ENCODE measurements at places on chromosomes 12 and 14.
A peak's percentile ranks its signal among the peaks of the same experiment; 100 is the strongest.

- DNase-seq = peak; percentile 4
These were observed 49.2 kb downstream of the FBXL14 start for GRCh38 chr12:1544996-1545700.

DNA sequence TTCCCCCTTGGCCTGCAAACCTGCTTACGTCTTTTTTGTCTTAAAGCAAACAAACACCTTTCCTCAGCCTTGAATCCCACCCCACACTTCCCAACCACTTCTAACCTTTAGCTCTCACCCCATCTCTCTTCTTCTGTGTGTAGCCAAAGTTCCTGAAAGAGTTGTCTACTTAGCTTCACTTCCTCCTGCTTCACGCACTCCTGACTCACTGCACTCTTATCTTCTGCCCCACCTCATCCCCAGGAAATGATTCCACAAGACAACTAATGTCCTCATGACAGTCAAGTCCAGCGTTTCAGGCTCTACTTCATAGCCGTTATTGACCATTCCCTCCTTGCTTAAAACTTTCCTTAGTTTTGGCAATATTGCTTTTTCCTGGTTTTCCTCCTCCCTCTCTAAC lies 22.4 kb downstream of the EIF2B2 start:
- no peak for DNase-seq

DNA sequence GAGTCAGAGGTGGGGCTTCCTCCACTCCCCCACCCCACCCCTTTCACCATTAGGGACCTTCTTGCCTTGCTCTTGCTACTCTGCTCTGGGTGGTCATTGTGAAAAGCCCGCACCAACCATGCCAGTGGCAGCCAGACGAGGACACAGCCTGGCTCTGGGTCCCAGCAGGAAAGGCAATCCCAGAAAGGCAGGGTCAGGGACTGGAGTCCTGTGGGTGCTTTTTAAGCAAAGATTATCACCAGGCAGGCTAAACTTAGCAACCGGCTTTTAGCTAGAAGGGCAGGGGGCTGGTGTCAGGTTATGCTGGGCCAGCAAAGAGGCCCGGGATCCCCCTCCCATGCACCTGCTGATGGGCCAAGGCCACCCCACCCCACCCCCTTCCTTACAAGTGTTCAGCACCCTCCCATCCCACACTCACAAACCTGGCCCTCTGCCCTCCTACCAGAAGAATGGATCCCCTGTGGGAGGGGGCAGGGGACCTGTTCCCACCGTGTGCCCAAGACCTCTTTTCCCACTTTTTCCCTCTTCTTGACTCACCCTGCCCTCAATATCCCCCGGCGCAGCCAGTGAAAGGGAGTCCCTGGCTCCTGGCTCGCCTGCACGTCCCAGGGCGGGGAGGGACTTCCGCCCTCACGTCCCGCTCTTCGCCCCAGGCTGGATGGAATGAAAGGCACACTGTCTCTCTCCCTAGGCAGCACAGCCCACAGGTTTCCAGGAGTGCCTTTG lies 1.2 kb upstream of the GAPDH start:
- DNase-seq = no peak

DNA sequence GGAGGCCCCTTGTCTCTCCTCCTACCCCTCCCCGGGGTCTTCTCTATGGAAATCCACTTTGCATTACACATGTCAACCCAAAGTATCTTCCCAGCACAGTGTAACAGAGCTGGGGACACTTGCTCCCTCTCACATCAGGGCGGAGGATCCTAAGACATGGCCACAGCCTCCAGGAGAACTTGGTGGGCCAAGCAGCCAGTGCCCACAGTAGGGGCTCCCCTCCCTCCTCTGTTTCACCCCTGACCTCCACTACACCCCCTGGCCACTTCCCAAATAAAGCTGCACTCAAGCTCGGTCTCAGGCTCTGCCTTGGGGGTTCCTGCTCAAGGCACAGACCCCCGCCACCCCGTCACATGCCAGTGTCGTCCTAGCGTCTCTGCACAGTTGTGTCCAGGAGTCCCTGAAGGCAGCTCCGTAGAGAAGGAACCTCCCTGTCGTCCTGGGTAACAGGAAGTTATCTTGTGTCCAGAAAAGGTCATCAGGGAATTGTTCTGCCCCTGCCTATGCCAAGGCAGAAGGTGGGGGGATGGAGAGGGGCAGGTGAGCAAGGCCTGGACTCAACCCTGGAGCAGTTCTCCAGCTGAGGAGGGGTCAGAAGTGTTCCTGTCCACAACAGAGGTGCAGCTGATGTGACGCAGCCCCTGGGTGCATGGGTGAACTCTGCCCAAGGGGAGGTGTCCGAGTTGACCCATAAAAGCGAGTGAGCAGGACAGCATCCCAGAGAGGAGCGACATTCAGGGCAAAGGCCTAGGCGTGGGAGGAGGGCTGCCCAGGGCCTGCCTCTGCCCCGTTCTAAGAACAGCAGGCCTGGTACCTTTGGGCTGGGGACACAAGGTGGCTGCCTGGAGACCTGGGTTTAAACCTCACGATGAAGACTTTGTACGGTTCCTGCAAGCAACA lies 25.5 kb downstream of the DIO3 start:
- no peak for DNase-seq

- DNase-seq = no peak
These were observed 7.7 kb downstream of the SMIM41 start for GRCh38 chr12:52086944-52087835.

DNA sequence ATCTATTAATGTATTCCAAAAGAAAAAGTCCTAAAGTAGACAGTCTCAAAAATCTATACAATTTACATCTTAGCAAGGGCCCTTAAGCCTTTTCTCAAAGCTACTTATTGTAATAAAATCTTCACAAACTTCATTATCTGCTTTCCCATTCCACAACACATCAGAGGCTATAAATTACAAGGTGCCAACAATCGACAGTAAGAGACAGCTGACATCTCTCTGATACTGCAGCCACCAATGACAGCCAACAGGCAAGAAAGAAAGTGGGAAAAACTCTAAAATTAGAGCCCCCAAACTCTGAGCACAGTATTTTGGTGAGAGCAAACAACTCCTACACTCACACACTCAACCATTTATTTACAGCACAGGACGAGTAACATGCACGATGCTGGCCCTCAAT lies 2.2 kb downstream of the ANGEL1 start:
- DNase-seq = no peak

- DNase-seq = no peak
These were observed 10.6 kb downstream of the MCRS1 start for GRCh38 chr12:49557187-49557916.

- no peak for DNase-seq
These were observed 8.9 kb downstream of the AJUBA start for GRCh38 chr14:22973217-22974032.

GRCh38 chr12:24537083-24537860 lies 411.6 kb downstream of the BCAT1 start:
- no peak for DNase-seq

GRCh38 chr12:31371256-31371620 lies 45.3 kb upstream of the SINHCAF start:
- no peak for DNase-seq

- no peak for DNase-seq
These were observed 348.8 kb downstream of the PDZRN4 start for GRCh38 chr12:41536813-41537490.

- no peak for DNase-seq
These were observed 663 bp downstream of the WASHC3 start for GRCh38 chr12:102061096-102061559.

DNA sequence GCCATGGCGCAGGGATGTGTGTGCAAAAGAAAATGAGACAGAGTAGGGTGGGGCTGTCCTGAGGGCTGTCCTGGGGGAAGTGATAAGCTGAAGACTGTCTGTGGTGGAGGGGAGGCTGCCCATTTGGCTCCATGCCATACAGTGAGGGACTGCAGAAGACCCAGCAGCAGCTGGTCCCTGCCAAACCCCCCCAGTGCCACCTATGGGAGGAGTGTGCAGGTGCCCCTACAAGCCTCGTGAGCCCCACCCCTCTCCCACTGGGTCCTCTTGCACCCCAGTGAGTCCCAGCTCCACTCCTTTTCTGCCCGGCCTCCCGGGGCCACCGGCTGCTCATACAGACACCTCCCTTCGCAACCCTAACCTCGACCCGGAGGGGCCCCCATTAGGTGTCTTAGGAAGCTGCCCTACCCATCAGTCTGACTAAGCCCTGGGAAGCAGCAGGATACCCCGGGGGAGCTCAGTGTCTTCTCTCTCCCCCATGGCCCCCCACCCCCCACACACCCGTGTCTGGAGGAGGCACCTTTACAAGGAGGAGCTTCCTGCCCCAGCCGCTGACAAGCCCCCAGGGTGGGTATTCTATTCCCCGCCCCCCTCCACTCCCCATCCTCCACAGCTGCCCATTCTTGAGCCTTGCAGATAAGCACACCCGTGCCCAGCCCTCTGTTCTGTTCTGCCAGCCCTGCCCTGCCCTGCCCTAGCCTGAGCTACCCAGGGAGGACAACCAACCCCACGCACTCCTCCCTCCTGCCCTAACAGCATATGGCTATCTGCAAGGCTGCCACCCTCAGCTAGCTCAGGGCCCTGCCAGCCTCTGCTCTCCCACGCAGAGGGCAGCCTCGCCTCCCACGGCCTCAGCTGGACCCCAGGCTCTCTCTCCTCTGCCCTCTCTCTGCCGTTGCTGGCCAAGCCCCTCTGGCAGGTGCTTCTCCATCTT lies 41.9 kb downstream of the SLC6A12 start:
- DNase-seq = no peak

DNA sequence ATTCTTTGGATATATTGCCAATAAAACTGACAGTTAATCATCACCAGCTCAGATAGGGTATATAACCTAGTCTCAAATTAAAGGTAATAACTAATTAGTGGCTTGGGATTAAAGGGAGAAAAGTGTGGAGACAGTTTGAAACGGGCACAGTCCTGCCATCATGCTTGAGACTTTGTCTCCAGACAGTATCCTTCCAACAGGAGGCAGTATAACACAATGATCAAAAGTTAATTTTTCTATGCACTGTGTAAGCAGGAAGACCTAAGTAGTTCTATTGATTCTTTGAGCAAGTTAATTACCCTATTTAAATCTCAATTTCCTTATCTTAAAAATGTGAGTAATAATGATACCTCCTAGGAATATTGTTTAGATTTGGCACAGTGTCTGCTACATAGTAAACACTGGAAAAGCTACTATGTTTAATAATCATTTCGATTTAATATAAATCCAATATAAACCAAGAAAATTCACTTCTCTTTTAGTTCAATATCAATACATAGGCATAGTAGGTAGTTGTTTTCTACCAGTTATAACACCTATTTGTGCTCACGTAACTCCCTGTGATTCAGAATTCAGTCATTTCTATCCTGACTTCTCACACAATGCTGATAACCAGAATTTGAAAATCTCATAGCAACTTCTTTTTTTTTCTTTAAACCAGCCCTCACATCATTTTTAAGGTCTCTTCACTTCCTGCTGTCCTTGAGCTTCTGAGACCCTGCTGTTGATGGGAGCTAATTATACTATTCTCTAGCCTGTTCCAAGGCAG lies 53.7 kb downstream of the GALNT4 start:
- DNase-seq = peak; percentile 42

GRCh38 chr12:100399095-100399494 lies 42.2 kb downstream of the SLC17A8 start:
- DNase-seq = no peak

DNA sequence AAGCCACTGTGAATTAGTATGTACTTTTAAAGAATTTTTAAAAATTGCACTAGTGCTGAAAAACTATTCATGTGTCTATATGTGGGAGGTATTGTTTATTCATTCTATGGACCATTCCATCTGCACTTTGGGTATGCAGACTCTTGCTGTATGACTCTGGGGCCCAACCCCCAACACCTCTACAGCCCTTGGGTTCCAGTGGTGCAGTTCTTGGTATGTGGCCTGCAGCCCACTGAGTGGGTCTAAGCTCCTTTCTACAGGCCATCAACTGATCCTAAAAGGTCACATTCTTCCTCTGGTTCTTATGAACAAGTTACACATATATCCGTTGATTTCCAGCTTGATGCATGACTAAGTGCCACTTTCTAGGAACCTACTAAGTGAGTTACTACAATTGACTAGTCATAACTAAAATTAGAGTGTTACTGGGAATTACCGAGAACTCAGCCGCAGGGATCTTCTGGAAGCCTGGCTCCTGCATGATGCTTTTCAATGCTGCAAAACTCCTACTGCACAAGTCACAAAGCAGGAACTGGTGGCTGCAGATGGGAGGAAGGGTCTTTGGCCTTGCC lies 62.4 kb upstream of the MED13L start:
- no peak for DNase-seq

DNA sequence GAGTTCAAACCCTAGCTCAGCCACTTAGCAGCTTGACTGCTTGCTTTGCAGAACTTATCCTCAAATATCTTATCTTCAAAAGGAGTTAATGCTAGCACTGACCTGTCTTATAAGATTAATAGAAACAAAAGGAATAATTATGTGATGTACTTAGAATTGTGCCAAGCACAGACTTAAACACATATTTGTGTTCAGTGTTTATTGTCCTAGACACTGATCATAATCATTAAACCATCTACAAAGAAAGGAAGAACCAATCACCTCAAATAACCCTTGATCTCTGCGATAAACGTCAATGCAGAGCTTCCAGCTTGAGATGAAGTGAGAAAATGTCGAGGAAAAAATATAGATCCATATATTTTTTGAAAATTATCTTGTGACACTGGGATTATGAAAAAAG lies 73.1 kb downstream of the ATXN7L3B start:
- DNase-seq = no peak

DNA sequence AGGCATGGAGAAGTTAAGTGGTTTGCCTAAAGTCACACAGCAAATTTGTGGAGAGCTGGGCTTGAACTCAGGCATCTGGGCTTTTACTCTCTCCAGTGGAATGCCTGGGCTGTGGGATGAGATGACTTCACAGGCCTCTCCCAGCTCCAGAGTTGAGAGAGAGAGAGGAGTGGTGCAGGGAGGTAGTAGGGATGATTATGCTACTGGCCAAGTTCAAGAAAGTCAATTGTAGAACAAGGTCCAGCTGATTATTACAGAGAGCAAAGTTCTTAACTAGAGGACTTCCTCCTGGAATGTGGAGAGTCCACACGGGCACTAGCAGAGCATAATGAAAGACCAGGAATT lies 769 bp upstream of the EMP1 start:
- DNase-seq = no peak

DNA sequence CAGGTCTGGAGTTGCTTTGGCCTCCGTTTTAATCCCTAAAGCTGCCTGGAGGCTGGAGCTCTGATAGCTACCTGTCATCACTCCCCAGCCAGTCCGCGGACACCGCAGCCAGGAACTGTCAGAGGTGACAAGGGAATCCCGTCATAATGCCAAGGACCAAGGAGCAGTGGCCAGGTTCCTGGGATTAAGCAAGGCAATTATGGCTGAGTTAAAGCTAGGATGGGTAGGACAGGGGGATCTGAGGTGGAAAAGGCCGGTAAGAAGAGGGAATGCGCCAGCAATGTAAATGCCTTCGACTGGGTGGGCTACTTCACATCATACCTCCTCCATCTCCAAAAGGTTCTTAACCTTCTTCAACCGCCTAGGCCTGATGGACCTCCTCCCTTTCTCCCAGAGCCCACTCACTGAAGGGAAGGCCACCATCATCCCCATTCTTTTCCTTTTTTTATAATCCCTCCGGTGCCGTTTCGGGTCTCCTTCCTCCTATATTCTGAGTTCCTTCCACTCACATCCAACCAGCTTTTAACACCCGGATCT lies 1.9 kb downstream of the PPP1R3E start:
- no peak for DNase-seq

- no peak for DNase-seq
These were observed 5.1 kb downstream of the ACSS3 start for GRCh38 chr12:81083018-81083417.

GRCh38 chr12:31226639-31227038 lies 99.3 kb downstream of the SINHCAF start:
- DNase-seq = no peak

GRCh38 chr12:120698665-120699064 lies 11.6 kb upstream of the UNC119B start:
- no peak for DNase-seq
